IMR-90 (cell line): ENCODE measurements at places on chromosomes 12 and 14. TPM values are rescaled to one million over a fixed set of nuclear protein-coding genes. Genes with fewer than 3 reads are reported as not detected.
A peak's percentile ranks its signal among the peaks of the same experiment; 100 is the strongest.

GRCh38 chr14:100285021-100285912 lies 21.0 kb downstream of the SLC25A29 start:
- no peaks in the 10 kb centered on the region for H3K27me3 ChIP-seq
- peak; percentile 32 for DNase-seq
- H3K4me3 ChIP-seq: peak overlapping the region; percentile 65
- H3K4me1 ChIP-seq: peaks cover 4% of the 10 kb centered on the region
- H3K36me3 ChIP-seq: peaks cover 20% of the 10 kb centered on the region; the same call in 1 of the 2 replicates

DNA sequence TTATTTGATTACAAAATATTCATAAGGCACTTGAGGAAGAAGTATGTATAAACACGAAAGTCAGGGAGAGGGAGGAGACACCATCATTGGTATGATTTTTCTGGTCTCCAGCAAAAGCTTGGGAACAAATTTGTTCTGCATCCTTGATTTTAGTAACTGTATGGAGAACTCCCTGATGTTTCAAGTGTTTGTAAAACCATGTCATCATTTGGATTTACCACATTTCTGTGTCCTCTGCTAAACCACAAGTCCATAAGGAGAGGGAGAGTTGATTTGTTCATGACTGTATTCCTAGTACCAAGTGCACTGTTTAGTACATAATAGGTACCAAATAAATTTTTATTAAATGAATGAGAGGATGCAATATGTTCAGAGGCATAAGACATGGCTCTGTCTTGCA lies 181.1 kb downstream of the BTG1 start:
- no peaks in the 10 kb centered on the region for H3K27me3 ChIP-seq
- peaks cover 6% of the 10 kb centered on the region for H3K4me1 ChIP-seq
- DNase-seq: peak; percentile 27

NR1H4 gene
- total RNA-seq: not detected in 2 replicates

GRCh38 chr12:124303579-124304313 lies 8.9 kb downstream of the RFLNA start:
- no peak overlapping the region for H3K4me3 ChIP-seq
- no peaks in the 10 kb centered on the region for H3K4me1 ChIP-seq
- H3K27ac ChIP-seq: no peak overlapping the region
- no peaks in the 10 kb centered on the region for H3K36me3 ChIP-seq

GRCh38 chr14:23512156-23512555 lies 39.4 kb downstream of the ZFHX2 start:
- peak overlapping the region; percentile 46 for H3K4me3 ChIP-seq
- no peak for DNase-seq
- no peaks in the 10 kb centered on the region for H3K36me3 ChIP-seq
- no peaks in the 10 kb centered on the region for H3K27me3 ChIP-seq

GRCh38 chr12:122094137-122094734 lies 15.7 kb downstream of the MLXIP start:
- no peak for DNase-seq
- H3K27ac ChIP-seq: no peak overlapping the region
- H3K36me3 ChIP-seq: no peaks in the 10 kb centered on the region

DNA sequence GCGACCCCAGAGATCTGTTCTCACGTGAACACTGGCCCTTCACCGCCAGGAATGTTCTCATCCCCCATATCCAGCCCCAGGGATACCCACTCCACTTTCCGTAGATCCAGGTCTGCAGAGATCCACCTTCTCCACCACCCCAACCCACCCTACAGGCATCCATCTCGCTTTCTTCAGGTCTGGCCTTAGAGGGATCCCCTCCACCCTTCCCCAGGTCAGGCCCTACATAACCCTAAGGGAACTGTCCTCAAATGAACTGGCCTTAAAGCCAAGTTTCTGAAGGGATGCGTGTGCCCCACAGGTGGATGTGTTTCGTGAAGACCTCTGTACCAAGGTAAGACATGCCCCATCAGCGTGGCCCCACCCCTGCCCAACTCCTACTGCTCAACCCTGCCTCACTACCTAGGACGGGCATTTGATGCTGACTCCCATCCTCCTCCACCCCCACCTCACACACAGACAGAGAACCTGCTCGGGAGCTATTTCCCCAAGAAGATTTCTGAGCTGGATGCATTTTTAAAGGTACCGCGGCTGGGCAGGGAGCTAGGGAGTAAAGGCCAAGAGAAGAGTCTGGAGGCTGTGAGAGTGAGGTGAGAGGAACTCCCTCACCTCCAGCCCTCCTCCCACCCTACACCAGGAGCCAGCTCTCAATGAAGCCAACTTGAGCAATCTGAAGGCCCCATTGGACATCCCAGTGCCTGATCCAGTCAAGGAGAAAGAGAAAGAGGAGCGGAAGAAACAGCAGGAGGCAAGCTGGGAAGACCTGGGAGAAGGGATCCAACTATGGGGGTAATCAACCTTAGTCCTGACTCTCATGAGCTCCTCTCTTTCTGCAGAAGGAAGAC lies 912 bp downstream of the PSME1 start:
- H3K27ac ChIP-seq: peak overlapping the region; percentile 79
- H3K4me1 ChIP-seq: peaks cover 11% of the 10 kb centered on the region
- no peak for DNase-seq
